ENCODE measurements at places on chromosomes 6 and 20. TPM values are rescaled to one million over a fixed set of nuclear protein-coding genes. Genes with fewer than 3 reads are reported as not detected.

DNA sequence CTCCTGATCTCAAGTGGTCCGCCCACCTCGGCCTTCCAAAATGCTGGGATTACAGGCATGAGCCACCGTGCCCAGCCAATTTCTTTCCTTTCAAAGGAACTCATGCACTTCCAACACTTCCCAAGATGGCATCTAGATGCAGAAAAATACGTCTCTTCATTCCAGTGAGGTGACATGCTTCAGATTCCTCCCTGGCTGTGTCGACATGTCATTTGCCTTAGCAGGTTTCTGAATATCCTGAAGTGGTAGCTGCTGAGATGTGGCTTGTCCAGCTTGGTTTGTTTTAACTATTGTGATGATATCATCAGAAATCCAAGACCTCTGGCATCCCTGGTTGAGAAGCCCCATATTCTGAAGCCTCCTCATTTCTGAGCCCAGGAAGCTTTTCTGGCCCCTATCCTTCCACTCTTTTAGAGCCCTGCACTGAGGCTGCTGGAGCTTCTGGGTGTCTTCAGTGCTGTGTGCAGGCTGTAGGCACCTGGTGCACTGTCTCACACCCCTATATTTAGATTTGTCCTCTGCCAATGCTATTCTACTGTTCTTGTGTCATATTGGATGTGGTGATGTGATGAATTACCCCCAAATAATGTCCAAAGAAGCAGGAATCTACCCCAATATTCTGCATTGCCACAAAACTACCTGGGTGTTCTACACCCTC is 73.3 kb upstream of the E2F3 start:
- no peaks in the 10 kb centered on the region for H3K27me3 ChIP-seq
- H3K4me1 ChIP-seq, result no peaks in the 10 kb centered on the region
- H3K36me3 ChIP-seq, result no peaks in the 10 kb centered on the region
- H3K27ac ChIP-seq, result no peak overlapping the region
- H3K4me3 ChIP-seq, result no peak overlapping the region
- no peak for DNase-seq

- H3K36me3 ChIP-seq, result no peaks in the 10 kb centered on the region
- no peak overlapping the region for H3K4me3 ChIP-seq
- H3K4me1 ChIP-seq, result peaks cover under 1% of the 10 kb centered on the region
- H3K27me3 ChIP-seq, result no peaks in the 10 kb centered on the region
Measured at GRCh38 chr6:160050022-160050421, 71.6 kb upstream of the SLC22A1 start.

DNA sequence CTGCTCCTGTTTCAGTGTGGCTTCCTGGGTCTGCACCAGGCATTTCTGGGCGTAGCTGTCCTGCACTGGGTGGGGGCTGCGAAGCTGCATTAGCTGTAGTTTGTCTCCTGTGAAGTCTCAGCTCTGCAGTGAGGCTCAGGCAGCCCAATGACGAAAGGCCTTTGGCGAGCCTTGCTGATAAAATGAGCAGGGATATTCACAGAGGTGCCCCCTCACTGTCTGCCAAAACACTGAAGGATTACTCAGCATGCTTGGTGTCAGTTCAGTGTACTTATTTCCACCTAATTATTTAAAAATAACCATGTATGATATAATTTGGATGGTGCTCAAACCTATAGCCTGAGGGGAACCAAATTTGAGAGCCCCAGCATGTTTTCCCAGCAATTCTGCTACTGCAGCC is 73.5 kb downstream of the ECT2L start:
- H3K4me1 ChIP-seq, result no peaks in the 10 kb centered on the region
- H3K4me3 ChIP-seq, result no peak overlapping the region
- no peak overlapping the region for H3K27ac ChIP-seq

GRCh38 chr6:125231133-125231532 is 70.6 kb downstream of the HDDC2 start:
- DNase-seq, result no peak
- H3K27ac ChIP-seq, result no peak overlapping the region
- H3K36me3 ChIP-seq, result no peaks in the 10 kb centered on the region
- H3K4me1 ChIP-seq, result peaks cover 27% of the 10 kb centered on the region
- no peak overlapping the region for H3K4me3 ChIP-seq

DNA sequence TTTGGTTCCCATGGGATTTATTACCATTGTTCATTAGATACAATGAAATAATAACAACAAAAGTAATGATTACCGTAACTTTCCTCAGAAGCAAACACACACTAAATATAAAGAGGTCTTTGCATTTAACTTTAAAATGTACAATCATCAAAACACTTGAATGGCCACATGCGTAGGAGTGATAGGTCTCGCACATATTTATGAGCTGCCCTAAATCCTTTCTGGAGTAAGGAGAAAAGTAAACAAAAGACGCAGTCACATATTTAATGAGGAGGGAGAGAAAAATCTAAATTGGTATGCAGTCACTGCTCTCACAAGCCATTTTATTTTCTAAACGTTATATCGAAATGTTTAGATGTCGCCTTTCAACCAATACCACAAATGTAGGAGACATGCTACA is 129.4 kb upstream of the TCF21 start:
- no peak for DNase-seq
- no peaks in the 10 kb centered on the region for H3K36me3 ChIP-seq
- H3K27me3 ChIP-seq, result no peaks in the 10 kb centered on the region
- H3K27ac ChIP-seq, result no peak overlapping the region
- H3K4me1 ChIP-seq, result no peaks in the 10 kb centered on the region

DNA sequence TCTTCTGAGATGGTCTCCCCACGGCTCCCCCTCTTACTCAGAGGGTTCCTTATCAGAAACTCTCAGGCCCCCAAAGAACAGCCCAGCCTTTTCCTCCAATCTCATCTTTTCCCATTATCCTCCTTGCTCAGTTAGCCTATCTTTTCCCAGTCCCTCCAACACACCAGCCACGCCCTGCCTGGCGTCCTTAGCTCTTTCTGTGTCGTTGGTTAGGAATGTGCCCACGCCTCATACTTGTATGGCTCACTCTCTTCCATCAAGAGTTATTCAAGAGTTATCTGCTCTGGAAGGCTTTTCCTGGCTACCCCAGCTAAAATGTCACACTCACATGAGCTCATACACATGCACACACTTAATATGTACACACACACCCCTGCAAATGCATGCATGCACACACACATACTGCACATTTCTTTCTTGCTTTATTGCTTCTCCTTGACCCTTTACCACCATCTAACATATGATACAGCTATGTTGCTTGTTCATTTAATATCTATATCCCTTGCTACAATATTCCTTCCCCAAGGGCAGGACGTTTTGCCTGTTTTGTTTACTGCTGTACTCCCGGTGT is 37.6 kb downstream of the SLC2A10 start:
- H3K27me3 ChIP-seq, result no peaks in the 10 kb centered on the region
- no peak for DNase-seq
- no peak overlapping the region for H3K27ac ChIP-seq
- no peaks in the 10 kb centered on the region for H3K4me1 ChIP-seq

- H3K4me3 ChIP-seq, result no peak overlapping the region
- no peak overlapping the region for H3K27ac ChIP-seq
- no peak for DNase-seq
- peaks cover 3% of the 10 kb centered on the region for H3K27me3 ChIP-seq
- H3K4me1 ChIP-seq, result no peaks in the 10 kb centered on the region
Measured at GRCh38 chr6:149931501-149931900, 8.6 kb upstream of the RAET1G start.

DNA sequence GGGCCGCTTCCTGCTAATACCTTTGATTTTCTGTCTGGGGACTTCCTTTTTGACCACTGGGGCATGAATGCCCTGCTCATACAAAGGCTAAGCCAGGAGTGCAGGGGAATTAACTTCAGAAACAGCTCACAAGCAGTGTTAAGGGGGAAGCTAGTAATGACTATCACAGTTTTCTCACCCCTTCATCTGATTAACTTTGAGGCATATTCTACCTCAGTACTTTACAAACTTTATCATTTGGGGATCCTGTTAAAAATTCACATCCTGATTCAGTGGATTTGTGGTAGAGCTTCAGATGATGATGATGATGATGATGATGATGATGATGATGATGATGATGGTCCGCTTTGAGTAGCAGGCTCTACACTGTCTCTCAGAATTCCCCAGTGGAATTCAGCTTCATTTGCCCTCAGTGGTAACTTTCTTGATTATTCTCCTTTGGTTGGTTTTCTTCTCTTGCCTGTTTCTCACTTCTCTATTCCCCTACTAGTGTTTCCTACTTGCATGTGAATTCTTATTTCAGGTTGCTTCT is 78.4 kb upstream of the TMEM170B start:
- no peak overlapping the region for H3K4me3 ChIP-seq
- no peak for DNase-seq
- no peak overlapping the region for H3K27ac ChIP-seq

GRCh38 chr6:83592770-83593394 is 80.5 kb downstream of the PRSS35 start:
- no peaks in the 10 kb centered on the region for H3K4me1 ChIP-seq
- DNase-seq, result no peak
- no peaks in the 10 kb centered on the region for H3K27me3 ChIP-seq
- H3K27ac ChIP-seq, result no peak overlapping the region
- H3K36me3 ChIP-seq, result no peaks in the 10 kb centered on the region

GRCh38 chr6:125598422-125598821 is 151.0 kb upstream of the HEY2 start:
- no peak for DNase-seq
- no peak overlapping the region for H3K4me3 ChIP-seq
- H3K36me3 ChIP-seq, result no peaks in the 10 kb centered on the region

GRCh38 chr20:34983089-34983820 is 27.6 kb downstream of the MYH7B start:
- H3K4me3 ChIP-seq, result no peak overlapping the region
- H3K27ac ChIP-seq, result no peak overlapping the region
- peaks cover 8% of the 10 kb centered on the region for H3K4me1 ChIP-seq
- DNase-seq, result no peak

DNA sequence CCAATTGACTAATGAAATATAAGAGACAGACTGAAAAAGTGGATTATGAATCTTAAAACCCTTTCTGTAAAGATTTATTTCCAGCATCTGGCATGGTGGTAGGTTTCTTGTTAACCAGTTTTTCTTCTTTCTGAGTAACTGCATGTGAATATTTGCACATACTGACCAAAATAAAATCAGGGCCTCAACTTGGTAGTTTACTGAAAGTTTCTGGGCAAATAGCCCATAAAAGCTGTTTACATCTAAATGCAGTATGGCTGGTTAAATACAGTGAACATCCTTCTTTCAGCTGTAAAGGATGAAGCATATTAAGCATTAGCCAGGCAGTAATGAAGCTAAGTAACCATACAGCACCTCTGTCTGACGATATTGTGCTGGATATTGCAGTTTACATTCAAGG is 83.6 kb upstream of the EYS start:
- no peak overlapping the region for H3K4me3 ChIP-seq
- H3K36me3 ChIP-seq, result no peaks in the 10 kb centered on the region
- H3K27ac ChIP-seq, result no peak overlapping the region
- H3K4me1 ChIP-seq, result no peaks in the 10 kb centered on the region

GRCh38 chr6:170125456-170126300 is 165.2 kb downstream of the DLL1 start:
- peak; percentile 93 for DNase-seq
- no peaks in the 10 kb centered on the region for H3K36me3 ChIP-seq
- no peaks in the 10 kb centered on the region for H3K27me3 ChIP-seq
- H3K4me3 ChIP-seq, result no peak overlapping the region
- peaks cover 11% of the 10 kb centered on the region for H3K4me1 ChIP-seq

DNA sequence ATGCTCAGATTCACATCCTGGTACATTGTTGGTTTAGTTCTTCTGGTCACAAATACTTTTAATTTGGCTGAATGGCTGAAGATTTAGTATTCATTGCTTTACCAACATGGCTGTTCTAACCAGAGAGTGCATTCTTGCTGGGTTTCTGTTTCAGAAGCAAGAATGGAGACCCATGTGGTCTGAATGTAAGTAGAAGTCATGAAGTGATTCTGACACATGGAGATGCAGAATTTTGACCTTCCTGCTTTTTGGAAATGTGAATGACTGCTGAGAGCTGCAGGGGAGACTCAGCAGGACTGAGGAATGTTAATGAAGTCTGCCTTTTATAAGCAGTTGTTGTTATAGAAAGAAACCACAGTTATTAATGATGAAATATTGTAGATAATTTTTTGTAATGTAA is 576.1 kb upstream of the MARCKS start:
- no peak for DNase-seq
- no peaks in the 10 kb centered on the region for H3K4me1 ChIP-seq
- H3K36me3 ChIP-seq, result no peaks in the 10 kb centered on the region
- H3K27me3 ChIP-seq, result no peaks in the 10 kb centered on the region
- no peak overlapping the region for H3K27ac ChIP-seq

GRCh38 chr6:135871296-135871695 is 19.8 kb downstream of the PDE7B start:
- H3K27ac ChIP-seq, result no peak overlapping the region
- no peak overlapping the region for H3K4me3 ChIP-seq
- H3K36me3 ChIP-seq, result no peaks in the 10 kb centered on the region
- no peak for DNase-seq

GRCh38 chr6:73394577-73395354 is at the start of gene DDX43:
TSS of gene DDX43 (plus strand) at chr6:73394828. CDS start at chr6:73394906, 78 bp downstream.
- H3K27me3 ChIP-seq, result no peaks in the 10 kb centered on the region
- DNase-seq, result no peak

DNA sequence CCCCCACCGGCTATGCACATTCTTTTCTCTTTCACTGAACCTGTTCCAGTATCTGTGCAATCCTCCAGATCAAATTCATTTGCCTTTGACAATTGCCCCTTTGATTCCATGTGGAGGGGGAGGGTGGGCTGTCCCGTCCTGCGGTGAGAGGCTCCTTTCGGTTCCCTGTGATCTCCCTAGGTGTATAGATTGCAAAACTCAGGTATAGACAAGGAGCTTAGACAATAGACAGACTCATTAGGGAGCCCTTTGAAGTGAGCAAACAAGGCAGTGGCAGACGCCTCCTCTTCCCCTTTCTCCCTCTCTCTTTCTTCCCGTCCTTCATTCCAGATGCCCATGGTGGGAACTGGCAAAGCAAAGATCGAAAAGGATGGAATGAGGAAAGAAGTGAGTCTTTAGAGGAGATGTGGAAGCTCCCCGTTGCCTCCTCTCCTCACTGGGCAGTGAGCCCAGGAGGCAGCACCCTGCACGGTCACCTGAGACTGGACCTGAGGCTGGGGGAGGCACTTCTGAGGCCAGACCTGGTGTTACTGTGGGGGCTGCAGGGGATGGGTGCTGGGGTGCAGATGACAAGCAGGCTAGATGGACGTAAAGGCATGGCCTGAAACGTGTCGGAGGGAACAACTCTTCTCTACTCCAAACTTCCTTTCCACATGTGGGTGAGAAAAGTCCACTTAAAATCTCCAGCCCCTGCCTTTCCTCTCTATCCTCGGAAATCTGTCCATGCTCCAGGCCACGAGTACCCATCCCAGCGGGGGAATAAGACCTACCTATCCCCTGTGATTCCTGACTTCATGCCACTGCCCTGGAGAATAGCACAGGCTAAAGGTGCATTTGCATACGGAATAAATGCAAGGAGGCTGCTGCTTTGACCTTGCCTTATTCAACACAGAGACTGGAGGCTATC is 256.6 kb upstream of the FOXQ1 start:
- no peaks in the 10 kb centered on the region for H3K27me3 ChIP-seq
- peak; percentile 82 for DNase-seq
- no peaks in the 10 kb centered on the region for H3K4me1 ChIP-seq
- no peak overlapping the region for H3K27ac ChIP-seq
- H3K4me3 ChIP-seq, result no peak overlapping the region

The ATP6V1G2 gene
- 5.4 TPM for total RNA-seq

The USP49 gene
- 9.1 TPM for total RNA-seq

Data from vagina (tissue), 2 donors.